Vagina (tissue), 2 donors: ENCODE measurements at places on chromosomes 1 and 21.

DNA sequence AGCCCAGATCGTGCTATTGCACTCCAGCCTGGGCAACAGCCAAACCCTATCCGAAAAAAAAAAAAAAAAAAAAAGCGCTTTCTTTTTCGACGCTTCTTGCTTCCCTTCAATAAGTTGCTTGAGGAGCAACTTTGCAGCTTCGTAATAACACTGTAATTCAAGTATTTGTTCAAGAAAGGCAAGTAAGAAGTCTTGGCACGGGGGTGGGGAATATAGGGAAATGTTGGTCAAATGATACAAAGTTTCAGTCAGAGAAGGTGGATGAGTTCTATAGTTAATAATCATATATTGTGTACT lies 871 bp upstream of the PSMA5 start:
- no peak for DNase-seq

GRCh38 chr21:36791695-36792470 lies 93.0 kb downstream of the SIM2 start:
- DNase-seq: no peak

- DNase-seq: no peak
Measured at GRCh38 chr1:232278925-232279324, 351.0 kb downstream of the SIPA1L2 start.

DNA sequence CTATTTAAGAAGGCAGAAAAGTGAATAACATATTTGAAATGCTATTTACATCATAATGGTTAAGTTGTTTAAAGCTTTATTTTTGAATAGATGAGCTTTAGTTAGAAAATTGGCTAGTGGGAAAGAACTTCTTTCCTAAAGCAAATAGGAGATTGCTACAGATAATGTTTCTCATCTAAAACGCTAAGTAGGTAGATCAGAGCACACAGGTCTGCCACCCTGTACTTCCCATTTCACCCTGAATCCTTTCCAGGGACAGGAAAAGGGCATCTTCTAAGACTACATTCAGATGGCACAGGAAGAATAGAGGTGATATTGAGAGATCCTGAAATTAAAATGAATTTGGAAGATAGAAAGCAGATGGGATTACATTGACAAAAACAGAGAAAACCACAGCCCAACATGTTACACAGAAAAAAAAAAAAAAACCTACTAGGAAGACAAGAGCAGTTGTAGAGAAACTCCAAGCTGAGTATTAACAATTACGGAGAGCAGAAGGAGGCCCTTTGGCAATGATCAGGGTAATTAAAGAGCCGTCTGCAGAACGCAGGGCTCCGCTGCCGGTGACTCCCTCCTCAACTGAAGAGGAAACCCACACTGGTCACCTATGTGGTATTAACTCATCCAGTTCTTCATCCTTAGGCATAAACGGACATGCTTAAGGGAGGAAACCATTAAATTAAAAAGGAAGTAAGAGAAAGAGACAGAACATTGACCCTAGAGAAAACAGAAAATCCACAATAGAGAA lies 53.6 kb upstream of the MAP10 start:
- no peak for DNase-seq

GRCh38 chr1:219188331-219188803 lies 14.7 kb downstream of the LYPLAL1 start:
- DNase-seq: no peak

- no peak for DNase-seq
Measured at GRCh38 chr1:40755067-40755466, 28.5 kb upstream of the KCNQ4 start.

- no peak for DNase-seq
Measured at GRCh38 chr1:174266991-174267612, 107.8 kb downstream of the RABGAP1L start.

DNA sequence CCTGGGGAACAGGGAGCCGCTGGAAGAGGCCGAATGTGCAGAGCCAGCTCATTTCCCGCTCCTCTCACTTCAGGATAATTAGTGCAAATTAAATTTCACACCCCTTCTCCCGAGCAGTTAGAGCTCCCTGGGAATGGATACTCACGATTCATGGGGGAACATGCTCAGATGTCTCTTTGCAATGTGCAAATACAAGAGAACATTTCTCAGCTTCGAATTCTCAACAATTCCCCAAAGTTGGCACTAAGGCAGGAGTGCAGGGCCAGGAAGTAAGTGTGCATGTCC lies 54.9 kb downstream of the CAMK2N1 start:
- DNase-seq: no peak

DNA sequence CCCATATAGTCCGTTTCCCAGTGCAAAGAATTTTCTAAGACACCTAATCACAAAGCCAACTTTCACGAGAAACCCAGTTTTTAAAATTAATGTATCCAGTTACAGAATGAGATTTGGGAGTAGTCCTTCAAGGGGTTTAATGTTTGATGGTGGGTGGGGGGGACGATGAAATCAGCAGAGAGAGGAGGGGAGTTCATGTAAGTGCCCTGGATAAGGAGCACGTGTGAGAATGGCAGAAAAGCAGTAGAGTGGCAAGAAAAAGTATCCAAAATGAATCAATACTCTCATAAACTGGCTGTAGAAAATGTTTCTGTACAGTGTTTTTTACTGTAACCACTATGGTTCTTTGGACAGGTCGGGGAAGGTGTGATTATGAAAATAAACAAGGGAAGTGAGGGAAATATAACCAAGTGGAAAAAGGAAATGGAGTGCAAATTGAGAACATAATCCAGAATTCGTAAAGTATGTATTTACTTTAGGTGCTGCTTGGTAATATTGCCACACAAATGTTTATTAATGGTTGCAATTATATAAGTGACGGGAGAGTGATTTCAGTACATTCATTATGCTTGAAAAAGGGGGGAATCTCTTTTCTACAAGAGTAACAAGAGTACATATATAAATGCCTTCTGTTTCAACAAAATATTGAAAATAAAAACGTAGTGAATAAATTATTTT lies 118.7 kb upstream of the RRP15 start:
- DNase-seq: no peak

DNA sequence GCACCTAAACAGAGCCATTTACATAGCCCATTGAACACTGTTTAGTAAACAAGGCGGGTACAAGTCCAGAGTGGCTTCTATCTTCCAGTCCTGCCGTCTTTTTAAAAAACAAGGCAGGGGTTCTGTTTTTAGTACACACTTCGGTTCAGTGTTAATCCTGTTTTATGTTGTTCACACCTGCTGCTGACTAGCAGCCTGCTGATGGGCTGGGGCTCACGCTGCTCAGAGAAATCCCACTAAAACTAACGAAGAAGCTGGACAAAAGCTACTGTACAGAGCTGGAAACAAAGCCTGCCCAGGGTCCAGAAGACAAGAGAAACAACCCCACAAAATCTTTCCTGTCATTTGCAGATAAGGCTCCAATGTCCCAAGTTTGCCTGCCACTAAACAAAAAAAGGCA lies 13.2 kb downstream of the ESRRG start:
- no peak for DNase-seq

DNA sequence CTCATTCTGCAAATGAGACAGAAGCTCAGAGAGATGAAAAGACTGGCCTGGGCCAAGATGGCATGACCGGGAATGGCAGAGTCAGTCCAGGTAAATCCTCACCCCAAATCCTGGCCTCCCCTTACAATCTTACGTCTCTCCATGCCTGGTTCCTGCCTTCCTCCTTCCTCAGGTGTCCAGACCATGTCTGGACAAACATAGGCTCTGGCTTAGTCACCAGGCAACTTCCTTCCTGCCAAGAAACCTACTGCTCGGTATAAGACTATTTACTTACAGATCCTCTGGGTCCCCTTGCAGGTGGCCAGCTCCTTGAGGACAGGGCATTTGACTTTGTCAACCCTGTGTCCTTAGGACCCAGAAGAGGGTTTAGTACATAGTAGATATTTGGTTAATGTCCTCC lies 69.4 kb upstream of the ROR1 start:
- no peak for DNase-seq

- DNase-seq: no peak
Measured at GRCh38 chr21:14901482-14901958, 163.3 kb downstream of the NRIP1 start.
